Esophagus mucosa (tissue), 1 donor: ENCODE measurements at places on chromosomes 7 and 10. TPM values are rescaled to one million over a fixed set of nuclear protein-coding genes. Genes with fewer than 3 reads are reported as not detected.

LBX1 gene
- not detected for total RNA-seq

CFAP58 gene
- 0.12 TPM for total RNA-seq

GRCh38 chr7:111841596-111842205 lies 279.4 kb upstream of the IMMP2L start:
- no peak for ATAC-seq

GRCh38 chr7:158375034-158375433 lies 212.6 kb downstream of the PTPRN2 start:
- no peak for ATAC-seq

- ATAC-seq, result no peak
These were observed 349.7 kb upstream of the NRP1 start for GRCh38 chr10:33684211-33684611.
